Amygdala (tissue), 56 donors: ENCODE measurements at places on chromosomes 5 and 9.

DNA sequence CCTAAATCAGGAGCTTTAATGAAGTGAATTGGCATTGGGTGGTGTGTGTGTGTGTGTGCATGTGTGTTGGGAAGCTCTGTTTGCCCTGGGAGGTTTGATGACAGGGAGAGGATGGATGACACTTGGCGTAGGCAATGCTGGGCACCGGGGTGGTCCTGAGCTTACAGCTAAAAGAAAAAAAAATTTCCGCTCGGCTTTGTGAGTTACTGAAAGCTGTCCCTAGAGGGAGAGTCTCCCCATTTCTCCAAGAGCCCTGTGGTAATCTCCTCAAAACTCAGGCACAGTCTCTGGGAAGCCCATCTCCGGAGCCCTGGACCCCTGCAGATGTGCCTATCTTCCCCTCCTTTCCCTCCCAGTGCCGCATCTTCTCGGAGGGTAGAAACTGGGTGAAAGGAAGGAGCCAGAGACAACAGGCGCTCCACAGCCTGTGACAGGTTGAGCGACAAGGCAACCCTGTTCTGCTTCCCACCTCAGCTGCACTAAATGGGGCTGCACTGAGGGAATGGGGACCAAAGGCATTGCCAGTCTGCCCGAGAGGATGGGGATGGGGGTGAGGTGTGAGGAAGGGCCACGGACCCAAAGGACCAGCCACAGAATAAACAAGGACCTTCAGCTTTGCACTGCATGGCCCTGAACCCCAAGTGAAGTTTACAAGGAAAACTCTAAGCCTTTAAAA lies 35.8 kb upstream of the TIFAB start:
- no peak for DNase-seq

DNA sequence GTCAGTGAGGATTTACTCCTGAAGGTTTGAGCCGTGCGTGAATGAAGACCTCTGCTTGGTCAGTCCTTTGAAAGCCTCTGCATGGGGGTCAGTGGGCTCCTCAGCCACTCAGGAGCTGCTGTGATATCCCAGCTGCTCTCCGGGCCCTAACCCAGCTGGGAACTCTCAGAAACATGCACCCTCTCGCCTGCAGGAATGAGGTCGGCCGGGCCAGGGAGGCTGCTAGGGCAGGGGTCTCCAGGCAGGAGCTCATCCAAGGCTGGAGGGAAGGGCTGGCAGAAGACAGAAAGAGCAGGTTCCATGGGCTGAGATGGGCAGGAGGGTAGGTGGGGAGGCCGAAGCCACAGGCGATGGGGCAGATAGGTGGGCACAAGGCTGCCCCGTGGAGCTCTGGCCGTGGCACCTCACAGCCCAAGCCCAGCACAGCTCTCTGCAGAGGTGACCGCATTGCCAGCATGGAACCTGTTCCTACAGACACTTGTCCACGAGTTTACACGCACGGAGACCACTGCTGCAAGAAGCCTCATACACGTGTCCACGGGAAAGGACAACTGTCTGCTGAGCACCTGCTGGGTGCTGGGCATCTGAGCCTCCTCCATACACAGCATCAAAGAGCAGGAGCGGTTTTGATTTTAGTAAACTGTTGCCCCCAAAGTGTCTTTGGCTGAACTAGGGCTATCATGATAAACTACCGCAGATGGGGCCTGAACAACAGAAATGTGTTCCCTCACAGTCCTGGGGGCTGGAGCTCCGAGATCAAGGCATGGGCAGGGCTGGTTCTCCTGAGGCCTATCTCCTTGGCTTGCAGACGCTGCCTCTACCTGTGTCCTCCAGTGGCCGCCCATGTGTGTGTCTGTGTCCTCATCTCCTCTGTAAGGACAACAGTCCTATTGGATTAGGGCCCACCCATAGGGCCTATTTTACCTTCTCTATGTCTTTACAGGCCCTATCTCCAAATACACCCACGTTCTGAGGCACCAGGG lies 85.2 kb upstream of the ADAMTS2 start:
- no peak for DNase-seq

DNA sequence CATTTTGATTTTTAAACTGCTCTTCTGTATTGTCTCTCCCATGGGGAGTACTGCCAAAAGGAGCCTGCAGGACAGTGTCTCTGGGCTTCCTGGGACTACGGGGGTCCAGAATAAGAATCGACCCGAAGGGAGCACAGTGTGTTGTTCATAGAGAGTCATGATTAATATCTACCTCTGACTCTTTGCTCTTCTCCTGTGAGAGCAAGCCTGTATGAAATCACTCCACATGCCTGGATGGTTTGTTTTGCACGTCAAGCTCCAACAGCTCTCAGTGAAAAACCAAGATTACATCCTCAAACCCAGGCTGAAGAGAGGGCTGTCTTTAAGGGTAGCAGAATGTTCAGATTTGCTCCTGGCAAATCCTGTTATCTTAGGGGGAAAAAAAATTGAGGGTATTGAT lies 1860.0 kb upstream of the WWC1 start:
- DNase-seq = no peak

DNA sequence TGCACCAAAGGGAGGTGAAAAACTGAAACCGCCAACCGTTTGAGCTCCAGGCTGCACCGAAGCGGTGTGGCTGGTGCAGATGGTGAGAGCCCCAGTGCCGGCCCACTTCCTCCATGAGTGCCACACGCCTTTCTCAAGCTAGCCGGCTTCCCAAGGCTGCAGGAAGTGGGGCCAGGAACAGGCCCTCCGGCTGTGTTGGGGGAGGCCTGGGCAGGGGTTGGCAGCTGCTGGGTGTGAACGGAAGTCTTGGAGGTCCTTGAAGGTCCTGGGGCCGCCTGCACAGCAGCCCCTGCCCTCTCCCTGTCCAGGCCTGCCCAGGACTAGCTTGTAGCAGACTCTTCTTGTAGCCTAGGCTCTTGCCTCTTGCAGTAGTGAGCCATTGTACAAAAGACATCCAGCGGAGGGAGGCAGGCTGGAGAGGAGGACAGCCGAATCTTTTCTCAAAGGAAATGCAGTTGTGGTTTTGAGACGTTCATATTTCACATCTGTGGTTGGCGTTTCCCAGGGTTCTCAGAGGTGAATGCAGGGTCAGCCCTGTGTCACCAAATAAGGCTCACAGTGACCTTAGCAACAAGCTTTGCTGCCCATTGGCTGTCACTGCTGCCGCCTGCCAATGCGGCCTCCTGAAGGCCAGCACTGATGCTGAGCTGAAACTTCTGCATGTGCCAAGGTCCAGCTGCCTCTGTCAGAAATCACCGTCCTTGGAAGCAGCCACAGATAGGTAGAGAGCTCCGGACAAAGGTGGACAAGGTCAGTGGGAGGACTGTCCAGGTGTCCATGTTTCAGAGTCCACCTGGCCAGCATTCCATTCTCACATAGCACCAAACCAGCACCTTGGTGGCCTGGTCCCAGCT lies 23.9 kb downstream of the IRF1 start:
- no peak for DNase-seq

GRCh38 chr9:83280790-83281189 lies 217.8 kb upstream of the RASEF start:
- no peak for DNase-seq

- no peak for DNase-seq
Measured at GRCh38 chr9:112059966-112060320, 115.2 kb downstream of the SUSD1 start.

- DNase-seq = no peak
Measured at GRCh38 chr5:110790673-110791072, 51.9 kb downstream of the SLC25A46 start.

DNA sequence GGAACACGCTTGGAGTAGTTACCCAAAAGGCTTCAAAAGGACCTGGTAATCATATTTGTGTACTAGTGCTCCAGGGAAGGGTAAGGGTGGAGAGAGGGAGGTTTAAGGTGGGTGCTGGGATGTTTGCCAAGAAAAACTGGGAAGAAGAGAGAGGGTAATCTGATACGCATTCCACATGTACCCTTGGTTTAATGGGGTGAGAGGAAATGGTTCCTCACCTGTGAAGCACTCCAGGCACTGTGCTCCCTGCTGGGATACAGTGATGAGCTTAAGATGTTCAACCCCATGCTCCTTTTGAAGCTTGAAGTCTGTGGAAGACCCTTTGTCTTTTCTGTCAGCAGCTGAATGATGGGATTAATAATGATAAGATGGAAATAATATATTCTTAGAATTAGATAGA lies 98.4 kb downstream of the COX7C start:
- no peak for DNase-seq

GRCh38 chr9:80320916-80321315 lies 749.2 kb downstream of the TLE4 start:
- DNase-seq = no peak

GRCh38 chr5:37661227-37661920 lies 178.5 kb downstream of the GDNF start:
- no peak for DNase-seq

DNA sequence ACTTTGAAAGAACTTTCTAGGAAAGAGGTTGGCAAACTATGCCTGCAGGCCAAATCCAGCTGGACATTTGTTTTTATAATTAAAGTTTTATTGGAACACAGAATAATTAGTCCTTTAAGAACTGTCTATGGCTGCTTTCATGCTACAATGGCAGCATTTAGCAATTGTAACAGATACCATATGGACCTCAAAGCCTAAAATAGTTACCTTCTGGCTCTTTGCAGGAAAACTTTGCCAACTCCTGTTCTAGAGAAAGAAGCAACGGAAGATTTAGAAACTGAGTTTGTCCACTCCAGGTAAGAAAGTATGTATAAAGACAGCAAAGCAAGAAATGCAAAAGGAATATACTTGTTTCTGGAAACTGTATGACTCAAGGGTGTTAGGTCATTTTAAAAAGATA lies 281.7 kb upstream of the TRPM3 start:
- DNase-seq = no peak

GRCh38 chr5:69517763-69518212 lies 25.2 kb downstream of the OCLN start:
- no peak for DNase-seq

DNA sequence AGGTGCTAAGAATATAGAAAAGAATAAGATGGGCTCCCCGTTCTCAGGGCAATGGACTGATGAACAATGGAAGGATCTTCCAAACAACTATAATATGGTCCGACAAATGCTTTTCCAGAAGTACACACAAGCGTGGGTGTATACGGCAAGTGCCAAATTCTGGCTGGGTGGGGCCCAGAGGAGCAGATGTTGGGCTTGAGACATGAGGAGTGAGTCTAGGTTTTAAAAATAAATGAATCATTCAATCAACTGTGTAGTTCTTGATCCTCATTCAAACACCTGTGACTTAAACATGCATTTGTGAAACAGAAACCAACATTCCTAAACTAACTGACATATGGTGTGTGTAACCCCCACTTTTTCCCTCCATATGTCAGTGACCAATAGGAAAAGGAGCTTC lies 47.9 kb downstream of the MFAP3 start:
- no peak for DNase-seq

DNA sequence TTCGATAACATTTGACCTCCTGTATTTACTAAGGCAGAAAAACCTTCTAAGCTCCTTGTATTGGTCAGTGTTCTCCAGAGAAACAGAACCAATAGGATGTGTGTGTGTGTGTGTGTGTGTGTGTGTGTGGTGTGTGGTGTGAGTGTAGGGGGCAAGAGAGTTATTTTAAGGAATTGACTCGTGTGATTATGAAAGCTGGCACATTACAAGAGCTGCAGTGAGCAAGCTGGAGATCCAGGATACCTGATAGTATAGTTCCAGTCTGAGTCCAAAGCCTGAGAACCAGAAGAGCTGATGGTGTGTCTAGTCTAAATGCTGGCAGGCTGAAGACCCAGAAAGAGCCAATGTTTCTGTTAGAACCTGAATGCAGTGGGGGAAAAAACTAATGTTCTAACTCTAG lies 21.2 kb upstream of the PIK3R1 start:
- no peak for DNase-seq

DNA sequence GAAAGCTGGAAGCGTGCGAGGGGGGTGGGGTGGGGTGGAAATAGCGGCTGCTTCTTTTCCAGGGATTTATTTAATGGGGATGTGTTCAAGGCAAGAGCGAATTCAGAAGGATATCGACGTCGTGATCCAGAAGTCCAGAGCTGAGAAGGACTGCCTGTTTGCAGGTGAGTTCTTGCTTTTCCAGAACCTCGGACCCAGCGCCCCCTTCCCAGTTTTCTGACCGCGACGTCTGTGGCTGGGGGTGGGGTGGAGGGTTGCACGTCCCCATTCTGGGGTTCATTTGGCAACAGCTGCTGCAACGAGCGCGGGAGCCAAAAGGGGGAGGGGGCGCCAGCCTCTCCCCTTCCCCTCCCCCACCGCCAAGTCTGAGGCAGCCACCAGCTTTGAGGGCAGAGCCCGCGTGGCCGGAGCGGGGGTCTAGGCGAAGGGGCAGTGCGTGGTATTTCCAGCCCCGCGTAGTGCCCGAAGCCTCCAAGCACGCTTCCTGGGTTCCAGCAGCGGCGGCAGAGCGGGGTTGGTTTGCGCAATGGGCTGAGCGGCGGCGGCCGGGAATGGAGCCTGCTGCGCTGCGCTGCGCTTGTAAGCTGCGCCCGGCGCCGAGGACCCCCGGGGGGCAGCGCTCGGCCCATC lies 701 bp downstream of the PARP8 start:
- DNase-seq = peak; percentile 69

GRCh38 chr9:114341991-114342390 lies 12.3 kb downstream of the ORM2 start:
- DNase-seq = no peak

GRCh38 chr9:89442501-89442978 lies 55.4 kb downstream of the SEMA4D start:
- no peak for DNase-seq

- no peak for DNase-seq
Measured at GRCh38 chr5:90022002-90022710, 387.4 kb downstream of the CETN3 start.

- DNase-seq = peak; percentile 97
Measured at GRCh38 chr9:34458013-34458958, at the start of the genes DNAI1 and FAM219A. TSS of gene DNAI1 (plus strand) at chr9:34458805. CDS start at chr9:34459006, 201 bp downstream. TSS of gene FAM219A (minus strand) at chr9:34458570. CDS start at chr9:34458263, 307 bp downstream.

DNA sequence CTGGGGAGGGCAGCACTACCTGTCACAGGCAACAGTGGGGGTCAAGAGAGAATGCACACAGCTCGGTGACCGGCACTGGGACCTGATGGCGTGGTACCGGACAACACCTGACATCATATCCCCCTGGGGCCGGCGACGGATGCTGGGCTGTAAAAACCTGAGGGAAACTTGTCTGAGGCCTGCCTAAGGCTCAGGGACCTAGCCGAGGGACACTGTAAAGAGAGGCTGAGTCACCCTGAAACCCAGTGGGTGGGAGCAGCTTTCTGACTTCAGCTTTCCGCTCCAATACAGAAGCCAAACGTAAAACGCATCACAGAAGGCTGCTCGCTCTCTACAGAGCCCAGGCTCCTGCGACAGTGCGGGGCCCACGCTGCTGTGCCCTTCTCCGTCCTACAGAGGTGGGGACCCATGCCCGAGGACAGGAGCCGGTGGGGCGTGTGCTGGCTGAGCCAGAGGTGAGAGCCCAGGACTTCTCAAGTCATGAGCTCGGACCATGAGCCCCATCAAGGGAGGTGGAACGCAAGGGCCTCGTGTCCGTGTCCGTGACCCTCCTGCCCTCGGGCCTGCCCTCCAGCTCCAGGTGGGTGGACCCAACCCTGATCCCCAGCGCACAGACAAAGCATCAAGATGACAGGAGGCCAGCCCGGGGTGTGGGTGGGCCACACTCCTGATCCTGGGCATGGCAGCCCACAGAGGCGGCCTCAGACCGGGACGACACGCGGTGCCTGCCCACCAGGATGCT lies 5.3 kb downstream of the RALGDS start:
- no peak for DNase-seq

DNA sequence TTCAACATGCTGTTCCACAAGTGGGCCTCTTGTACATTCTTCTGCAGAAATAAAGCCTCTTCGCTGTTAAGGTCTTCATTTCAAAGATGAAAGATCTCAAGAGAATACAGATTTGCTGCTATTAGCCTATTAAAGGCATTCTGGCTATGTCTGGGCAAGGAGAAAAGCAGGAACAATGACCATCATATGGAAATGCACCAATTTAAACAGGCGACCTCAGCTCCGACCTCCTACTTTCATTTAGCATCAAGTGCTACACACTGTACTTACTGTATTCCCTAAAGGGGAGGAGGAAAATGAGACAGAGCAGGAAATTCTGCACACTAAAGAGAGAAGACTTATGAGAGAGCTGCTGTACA lies 64.8 kb downstream of the HABP4 start:
- DNase-seq = no peak
